ENCODE measurements at places on chromosomes 12 and 14. TPM values are rescaled to one million over a fixed set of nuclear protein-coding genes. Genes with fewer than 3 reads are reported as not detected.
A peak's percentile ranks its signal among the peaks of the same experiment; 100 is the strongest.

LDHB gene
- total RNA-seq = 89.6 TPM

GPX2 gene
- 5.0 TPM for total RNA-seq

TEX22 gene
- total RNA-seq = not detected

TSPAN11 gene
- total RNA-seq = 0.41 TPM

PMCH gene
- not detected for total RNA-seq

GRCh38 chr14:75274899-75275569, 3.6 kb upstream of the FOS start:
- no peak overlapping the region for H3K4me3 ChIP-seq
- no peaks in the 10 kb centered on the region for H3K27me3 ChIP-seq
- peak overlapping the region; percentile 98 for H3K27ac ChIP-seq

DNA sequence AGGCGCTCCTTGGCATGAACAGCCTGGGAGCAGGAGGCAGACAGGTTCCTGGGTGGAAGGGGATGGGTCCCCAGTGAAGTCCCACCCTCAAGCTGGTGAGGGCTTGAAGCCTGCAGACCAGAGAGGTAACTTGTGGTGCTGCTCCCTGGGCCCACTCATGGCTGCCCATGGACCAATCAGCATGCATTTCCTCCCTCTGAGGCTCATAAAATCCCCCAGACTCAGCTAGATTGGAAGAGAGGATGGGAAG, 50.2 kb downstream of the A2M start:
- peaks cover 31% of the 10 kb centered on the region for H3K36me3 ChIP-seq
- H3K27me3 ChIP-seq = no peaks in the 10 kb centered on the region
- H3K27ac ChIP-seq = peak overlapping the region; percentile 54
- DNase-seq = no peak

DNA sequence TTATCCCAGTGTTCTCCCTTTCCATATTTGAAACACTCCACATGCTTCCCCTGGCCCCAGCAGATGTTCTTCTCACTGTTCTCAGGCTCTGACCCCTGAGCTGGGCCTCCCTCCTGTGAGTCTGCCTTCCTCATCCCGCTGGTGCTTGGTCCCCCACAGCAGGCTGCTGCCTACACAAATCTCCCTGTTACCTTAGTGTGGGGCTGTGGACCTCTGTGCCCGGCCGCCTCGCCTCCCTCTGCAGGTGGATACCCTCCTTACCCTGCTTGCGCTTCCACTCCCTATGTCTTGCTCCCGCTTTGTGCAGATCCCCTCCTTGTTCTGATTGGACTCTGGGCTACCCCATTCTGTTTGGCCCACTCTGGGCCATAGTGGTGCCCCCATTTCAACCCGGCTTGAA, 6.9 kb downstream of the DERA start:
- no peak for DNase-seq
- no peaks in the 10 kb centered on the region for H3K4me1 ChIP-seq
- no peak overlapping the region for H3K27ac ChIP-seq

DNA sequence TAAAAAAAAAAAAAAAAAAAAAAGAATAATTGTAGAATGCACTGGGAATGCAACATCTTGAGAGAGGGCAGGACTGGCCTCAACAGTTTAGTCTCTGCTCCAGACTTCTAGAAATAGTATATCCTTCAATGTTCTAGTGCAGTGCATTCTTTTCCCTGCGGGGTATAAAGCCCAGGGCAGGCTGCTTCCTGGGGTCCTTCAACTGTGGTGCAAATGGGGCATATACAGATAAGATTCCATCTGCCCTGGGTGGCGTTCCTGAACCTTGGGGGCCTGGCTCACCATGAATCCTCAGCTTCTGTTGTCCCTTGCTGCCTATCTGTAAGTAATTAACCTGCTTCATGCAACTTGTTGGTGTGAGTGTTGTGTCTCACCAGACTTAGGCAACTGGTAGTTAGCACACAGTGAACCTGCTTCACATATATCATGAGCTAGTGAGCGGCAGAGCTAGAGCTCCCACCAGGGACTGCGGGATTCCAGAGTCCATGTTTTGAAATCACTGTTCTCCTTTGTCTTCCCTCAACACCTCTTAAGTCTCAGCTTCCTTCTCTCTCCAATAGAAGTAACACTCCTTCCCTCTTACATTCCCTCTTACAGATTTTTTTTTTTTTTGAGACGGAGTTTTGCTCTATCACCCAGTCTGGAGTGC, 177.6 kb downstream of the SUDS3 start:
- H3K27ac ChIP-seq = no peak overlapping the region
- H3K4me1 ChIP-seq = no peaks in the 10 kb centered on the region
- no peak for DNase-seq
- no peaks in the 10 kb centered on the region for H3K27me3 ChIP-seq

GRCh38 chr12:116978791-116979508, 68.2 kb downstream of the FBXW8 start:
- no peaks in the 10 kb centered on the region for H3K36me3 ChIP-seq
- peaks cover 5% of the 10 kb centered on the region for H3K4me1 ChIP-seq
- DNase-seq = no peak
- no peak overlapping the region for H3K27ac ChIP-seq
- no peak overlapping the region for H3K4me3 ChIP-seq

DNA sequence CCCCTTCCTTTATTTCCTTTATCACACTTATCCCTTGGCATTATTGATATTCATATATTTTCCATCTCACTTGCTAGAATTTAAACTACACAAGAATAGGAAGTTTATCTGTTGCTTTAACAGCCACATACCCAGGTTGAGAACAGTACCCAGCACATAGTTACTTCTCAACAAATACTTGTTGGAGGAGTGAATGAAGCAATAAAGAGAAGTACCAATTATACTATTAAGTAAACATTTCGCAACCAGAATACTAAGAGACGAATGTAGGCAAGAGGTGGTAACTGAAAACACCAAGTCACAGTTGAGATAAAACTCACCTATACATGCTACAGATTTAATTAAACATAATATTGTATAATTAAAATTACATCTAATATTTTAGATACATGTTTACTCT, 110.9 kb downstream of the FSCB start:
- H3K4me3 ChIP-seq = no peak overlapping the region
- H3K27me3 ChIP-seq = no peaks in the 10 kb centered on the region
- no peak for DNase-seq
- no peaks in the 10 kb centered on the region for H3K4me1 ChIP-seq
- no peaks in the 10 kb centered on the region for H3K36me3 ChIP-seq

- no peaks in the 10 kb centered on the region for H3K4me1 ChIP-seq
- H3K4me3 ChIP-seq = no peak overlapping the region
- peaks cover 3% of the 10 kb centered on the region for H3K36me3 ChIP-seq
- no peaks in the 10 kb centered on the region for H3K27me3 ChIP-seq
- no peak for DNase-seq
Observed at GRCh38 chr14:61065656-61066055, 84.6 kb downstream of the SLC38A6 start.

GRCh38 chr14:75380656-75381055, 47.2 kb upstream of the JDP2 start:
- no peak for DNase-seq
- H3K27ac ChIP-seq = peak overlapping the region; percentile 32
- H3K4me1 ChIP-seq = peaks cover 11% of the 10 kb centered on the region
- no peak overlapping the region for H3K4me3 ChIP-seq
- no peaks in the 10 kb centered on the region for H3K36me3 ChIP-seq

DNA sequence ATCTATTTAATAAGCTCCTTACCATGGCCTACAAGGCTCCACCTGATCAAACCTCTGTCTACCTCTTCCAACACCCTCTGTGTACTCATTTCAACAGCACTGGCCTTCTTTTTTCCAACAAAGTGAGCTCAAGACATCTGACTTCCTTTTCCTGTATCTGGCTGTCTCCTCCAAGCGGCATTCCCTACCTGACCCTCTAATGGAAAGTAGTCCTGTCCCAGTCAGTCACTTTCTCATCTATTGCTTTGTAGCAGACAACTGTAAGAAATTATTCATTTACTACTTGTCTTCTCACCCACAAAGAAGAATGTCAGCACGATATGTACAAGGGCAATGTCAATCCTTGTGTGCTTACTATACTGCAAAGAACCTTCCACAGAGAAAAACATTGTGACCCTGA, 149.6 kb downstream of the MED13L start:
- DNase-seq = no peak
- no peak overlapping the region for H3K4me3 ChIP-seq
- peaks cover 65% of the 10 kb centered on the region for H3K4me1 ChIP-seq
- no peaks in the 10 kb centered on the region for H3K36me3 ChIP-seq
- no peaks in the 10 kb centered on the region for H3K27me3 ChIP-seq

- no peak for DNase-seq
- H3K36me3 ChIP-seq = no peaks in the 10 kb centered on the region
Observed at GRCh38 chr14:52834440-52834842, 43.0 kb upstream of the GNPNAT1 start.

DNA sequence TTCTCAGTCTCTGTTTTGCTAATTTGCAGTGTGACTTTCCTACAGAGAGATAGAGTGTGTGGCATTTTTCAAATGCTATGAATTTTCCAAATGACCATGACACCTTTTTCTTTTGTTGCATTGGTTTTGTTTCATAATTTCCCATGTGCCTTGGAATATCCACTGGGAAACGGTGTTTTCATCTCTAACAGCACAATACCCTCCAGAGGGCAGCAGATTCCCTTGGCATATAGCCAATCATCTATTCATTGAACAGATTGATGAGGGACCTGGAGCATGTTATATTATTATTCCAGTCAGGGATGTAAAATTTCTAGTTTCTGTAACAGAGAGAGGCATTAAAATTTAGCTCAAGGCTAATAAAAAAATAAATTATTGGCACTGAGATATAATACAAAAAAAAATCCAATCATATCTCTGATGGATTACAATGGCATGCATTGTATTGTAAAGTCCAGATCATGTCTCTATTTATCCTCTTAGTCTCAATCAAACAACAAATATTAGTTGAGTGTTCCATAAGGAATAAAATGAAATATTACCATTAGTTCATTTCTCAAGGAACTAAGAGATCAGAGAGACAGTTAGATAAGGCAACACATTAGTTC, 29.6 kb upstream of the NTN4 start:
- H3K36me3 ChIP-seq = no peaks in the 10 kb centered on the region
- H3K27me3 ChIP-seq = no peaks in the 10 kb centered on the region
- no peak overlapping the region for H3K4me3 ChIP-seq
- H3K4me1 ChIP-seq = no peaks in the 10 kb centered on the region
- no peak for DNase-seq
- H3K27ac ChIP-seq = no peak overlapping the region

- H3K27me3 ChIP-seq = no peaks in the 10 kb centered on the region
- no peak overlapping the region for H3K4me3 ChIP-seq
- H3K36me3 ChIP-seq = no peaks in the 10 kb centered on the region
- no peak for DNase-seq
- no peak overlapping the region for H3K27ac ChIP-seq
Observed at GRCh38 chr12:123092866-123093265, 58.0 kb downstream of the PITPNM2 start.

DNA sequence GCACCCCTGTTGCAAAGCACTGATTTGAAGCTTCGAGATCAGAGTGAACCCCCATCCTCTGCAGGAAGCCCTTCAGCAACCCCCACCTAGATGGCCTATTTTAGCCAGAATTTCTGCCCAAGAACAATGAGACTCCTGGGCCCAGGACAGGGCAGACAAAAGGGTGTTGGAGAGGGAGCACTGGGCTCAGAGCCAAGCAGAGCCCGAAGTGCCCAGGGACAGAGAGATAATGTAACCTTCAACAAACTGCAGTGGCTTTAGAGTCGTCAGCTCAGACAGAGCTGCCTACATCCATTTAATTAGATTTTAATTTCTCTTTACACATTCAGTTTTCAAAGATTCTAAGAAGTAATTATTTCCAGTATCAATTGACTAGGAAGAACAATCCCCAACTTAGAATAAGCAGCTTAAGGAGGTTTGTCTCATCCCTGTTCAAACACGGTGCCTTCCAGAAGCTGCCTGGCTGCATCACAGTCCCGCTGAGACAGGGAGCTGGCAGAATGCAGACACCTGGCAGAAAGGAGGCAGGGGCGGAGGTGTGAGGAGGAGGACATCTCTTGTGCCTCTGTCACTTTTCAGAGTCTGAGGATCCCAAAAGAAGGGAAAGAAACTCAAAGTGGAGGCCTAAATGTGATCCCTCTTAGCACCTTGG, 504.9 kb upstream of the CCDC196 start:
- no peaks in the 10 kb centered on the region for H3K36me3 ChIP-seq
- no peak overlapping the region for H3K27ac ChIP-seq
- no peaks in the 10 kb centered on the region for H3K27me3 ChIP-seq
